ENCODE measurements at places on chromosomes 3 and 15.

GRCh38 chr3:102017784-102018183 lies 168.5 kb downstream of the NFKBIZ start:
- DNase-seq: no peak

DNA sequence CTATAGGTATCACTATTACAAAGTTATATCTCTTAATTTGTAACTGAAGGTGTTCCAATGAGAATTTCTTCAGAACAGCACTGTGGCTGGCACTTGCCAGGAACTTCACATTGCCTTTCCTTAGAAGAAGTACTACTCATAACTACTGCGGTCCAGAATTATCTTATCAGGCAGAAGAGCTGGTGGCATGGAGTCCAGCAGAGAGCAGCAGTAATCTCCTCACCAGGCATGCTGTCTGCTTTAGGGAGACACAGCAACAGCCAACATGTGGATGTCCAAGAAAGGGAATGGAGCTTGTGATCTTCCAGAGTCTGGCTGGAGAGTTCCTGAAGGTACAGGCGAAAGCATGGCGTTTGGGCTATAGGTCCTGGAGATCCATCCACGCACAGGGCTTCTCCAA lies 919.7 kb upstream of the NR2F2 start:
- no peak for DNase-seq

- DNase-seq: no peak
Measured at GRCh38 chr3:160126051-160126450, 99.2 kb upstream of the C3orf80 start.

- DNase-seq: no peak
Measured at GRCh38 chr3:109570408-109570807, 233.1 kb upstream of the DPPA4 start.

- no peak for DNase-seq
Measured at GRCh38 chr3:134419214-134419959, 45.1 kb upstream of the AMOTL2 start.

- no peak for DNase-seq
Measured at GRCh38 chr3:195160257-195160898, 110.6 kb downstream of the XXYLT1 start.

DNA sequence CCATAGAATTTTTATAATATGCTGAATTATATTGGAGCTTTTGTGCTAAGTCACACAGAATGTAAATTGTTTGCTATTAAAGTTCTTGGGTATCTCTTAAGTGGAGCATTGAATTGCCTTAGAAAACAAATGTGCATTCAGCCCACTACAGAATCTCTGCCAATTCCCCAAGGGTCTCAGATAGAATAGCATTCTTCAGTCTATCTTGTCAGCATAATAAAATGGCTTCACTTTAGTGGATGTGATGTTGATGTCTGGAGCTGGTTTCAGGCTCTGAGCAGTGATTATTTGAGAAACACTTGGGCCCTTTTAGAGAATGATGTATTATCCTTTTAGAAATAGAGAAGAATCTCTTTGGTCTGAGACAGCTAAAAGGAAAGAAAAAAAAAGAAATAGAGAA lies 45.2 kb downstream of the LRCH3 start:
- DNase-seq: no peak

- DNase-seq: no peak
Measured at GRCh38 chr15:41423979-41424659, 7.2 kb downstream of the RTF1 start.

DNA sequence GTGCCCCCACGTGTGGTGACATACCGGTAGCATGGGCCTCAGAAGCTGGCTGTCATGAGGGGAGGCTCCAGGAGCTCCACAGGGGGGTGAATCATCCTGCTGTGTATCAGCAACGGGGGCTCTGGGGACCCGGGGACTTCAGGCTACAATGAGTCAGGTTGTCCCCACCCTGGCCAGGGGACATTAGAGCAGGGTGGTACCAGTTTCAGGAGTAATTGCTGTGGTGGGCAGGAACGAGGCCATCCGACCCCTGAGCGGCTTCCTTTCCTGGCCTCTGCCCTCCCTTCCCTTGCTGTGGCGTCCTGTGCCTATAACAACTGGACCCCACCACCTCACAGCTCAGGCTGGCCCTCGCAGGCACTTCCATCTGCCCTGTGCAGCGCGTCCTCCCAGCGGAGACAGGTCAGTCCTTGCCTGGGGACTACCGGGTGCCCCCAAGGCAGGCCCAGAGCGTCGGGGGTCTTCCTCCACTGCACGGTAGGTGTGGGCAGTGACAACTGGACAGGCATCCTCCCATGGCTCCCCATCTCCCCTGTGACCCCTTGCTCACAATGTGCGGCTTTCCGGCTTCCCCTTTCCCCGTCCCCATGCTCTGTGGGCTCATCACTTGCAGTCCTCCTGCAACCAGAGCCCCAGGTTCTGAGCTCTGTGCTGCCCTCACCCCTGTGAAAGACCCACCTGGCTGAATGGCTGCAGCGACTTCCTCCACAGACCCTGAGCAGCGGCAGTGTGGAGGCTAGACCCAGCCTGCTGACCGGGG lies 57.0 kb downstream of the KLF15 start:
- DNase-seq: no peak

DNA sequence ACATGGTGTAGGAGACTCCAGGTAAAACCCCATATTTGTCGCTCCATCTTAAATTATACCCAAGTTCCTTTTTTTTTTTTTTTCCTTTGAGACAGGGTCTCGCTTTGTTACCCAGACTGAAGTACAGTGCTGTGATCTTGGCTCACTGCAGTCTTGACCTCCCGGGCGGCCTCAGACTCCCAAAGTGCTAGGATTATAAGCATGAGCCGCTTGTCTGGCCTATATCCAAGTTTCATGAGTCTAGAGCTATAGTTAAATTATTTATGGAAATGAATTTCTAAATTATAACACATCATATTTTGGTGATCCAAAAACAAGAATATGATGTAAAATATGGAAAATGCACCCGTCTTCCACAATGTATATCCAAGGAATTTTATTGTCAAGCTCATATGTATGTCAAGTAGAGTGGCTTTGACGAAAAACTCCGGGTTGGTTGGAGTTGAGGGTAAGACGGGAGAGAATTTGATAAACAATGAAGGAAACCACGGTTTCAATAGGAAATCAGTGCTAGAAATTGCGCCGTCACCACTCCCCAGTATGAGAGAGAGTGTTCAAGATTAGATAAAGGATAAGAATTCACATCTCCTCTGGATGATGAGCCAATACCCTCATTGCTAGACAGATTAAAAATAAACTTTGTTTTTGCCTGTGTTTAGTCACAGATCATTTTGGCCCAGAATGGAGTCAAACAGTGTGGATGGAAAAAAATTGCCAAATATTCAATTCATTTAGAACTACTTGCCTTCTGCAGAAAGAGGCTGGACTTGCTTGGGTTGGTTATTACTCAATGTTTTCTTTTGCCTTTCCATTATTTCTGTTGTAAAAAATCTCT lies 209.2 kb upstream of the NR2F2 start:
- DNase-seq: no peak

DNA sequence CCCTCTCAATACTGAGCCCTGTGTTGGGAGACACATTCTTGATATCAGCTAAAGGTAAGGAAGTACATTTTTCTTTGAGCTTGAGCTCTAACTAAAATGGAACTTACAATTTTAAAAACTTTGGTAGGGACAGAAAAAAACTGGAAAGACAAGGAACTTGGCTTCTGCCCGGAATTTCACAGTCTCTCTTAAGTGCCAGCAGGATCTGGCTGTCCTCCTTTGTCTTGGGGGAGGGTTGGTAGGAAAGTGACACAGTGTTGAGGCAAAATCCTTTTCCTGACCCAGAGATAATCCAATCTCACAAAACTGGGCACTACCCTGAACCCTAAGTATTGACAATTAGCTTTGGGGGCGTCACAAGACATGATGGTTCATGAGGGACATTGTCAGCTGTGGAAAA lies 45.3 kb downstream of the ZPLD1 start:
- no peak for DNase-seq

DNA sequence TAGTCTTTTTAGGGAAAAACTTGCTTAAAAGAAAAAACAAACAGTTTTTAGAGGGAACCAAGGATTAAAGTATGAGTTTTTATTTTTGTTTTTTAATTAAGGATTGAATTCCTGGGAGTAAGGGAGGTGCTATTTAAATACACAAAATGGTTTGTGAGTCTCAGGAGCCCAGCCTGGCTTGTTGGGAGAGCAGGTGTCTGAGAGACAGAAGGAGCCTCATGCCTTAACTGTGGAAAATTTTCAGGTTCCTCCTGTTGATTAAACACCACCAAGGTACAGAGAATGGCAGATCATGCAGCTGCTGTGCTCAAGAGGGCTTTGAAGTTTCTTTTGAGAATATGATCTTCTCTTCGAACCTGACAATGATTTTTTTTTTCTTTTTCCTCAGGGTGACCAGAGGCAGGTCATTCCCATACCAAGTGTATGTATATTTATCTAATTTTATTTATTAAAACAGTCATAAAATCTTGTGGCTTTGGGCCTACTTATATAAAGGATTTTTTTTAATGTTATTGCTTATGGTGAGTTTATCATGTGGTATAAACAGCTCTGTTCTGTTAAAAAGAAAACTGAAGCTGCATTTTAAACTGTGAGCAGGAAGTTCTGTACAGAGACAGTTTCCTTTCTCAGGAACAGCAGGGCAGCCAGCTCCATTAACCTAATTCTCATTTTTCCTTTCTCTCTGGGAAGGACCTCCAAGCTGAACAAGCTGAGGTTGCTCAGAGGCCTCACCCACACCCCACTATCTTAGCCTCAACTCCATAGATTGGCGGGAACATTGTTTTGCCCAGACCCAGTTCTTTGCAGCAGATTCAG lies 33.7 kb upstream of the VILL start:
- DNase-seq: no peak

- no peak for DNase-seq
Measured at GRCh38 chr15:96230526-96231181, 99.8 kb upstream of the NR2F2 start.

DNA sequence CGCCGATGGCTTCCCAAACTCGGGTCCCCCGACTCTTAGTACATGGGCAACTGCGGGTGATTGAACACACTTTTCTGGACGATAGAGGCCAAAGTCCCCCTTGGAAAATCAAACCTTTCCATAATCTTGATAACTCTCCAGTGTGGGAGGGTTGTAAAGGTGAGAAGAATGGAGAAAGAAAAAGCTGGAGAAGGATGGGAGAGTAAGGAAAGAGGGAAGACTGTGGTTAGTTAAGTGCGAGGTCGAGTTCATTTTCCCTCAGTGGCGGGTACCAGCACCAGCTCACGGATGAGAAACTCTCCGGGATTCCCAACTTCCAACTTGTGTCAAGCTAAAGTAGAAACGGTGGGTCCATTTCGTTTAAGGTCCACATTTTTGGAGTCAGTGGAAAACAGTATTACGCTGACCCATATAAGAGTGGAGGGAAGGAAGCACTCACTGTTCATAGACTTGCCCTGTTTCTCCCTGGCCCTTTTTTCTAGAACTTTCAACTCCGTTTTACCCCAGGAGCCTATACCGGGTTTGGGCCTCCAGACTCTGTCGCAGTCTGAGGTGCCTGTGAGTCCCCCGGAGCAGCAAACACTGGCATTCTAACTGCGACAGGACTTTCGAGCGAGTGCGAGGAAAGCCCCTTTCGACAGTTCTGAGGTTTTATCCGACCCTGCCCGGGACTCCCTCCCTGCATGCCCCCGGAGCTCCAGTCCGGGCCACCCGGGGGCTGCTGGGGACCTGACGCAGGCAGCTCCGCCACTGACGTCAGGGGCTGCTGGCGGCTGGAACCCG lies 14.8 kb downstream of the ZIC1 start:
- DNase-seq: no peak

- no peak for DNase-seq
Measured at GRCh38 chr3:171791692-171792076, 18.6 kb downstream of the PLD1 start.

- DNase-seq: peak; percentile 59
Measured at GRCh38 chr15:40279437-40280141, 3.3 kb downstream of the ANKRD63 start.

DNA sequence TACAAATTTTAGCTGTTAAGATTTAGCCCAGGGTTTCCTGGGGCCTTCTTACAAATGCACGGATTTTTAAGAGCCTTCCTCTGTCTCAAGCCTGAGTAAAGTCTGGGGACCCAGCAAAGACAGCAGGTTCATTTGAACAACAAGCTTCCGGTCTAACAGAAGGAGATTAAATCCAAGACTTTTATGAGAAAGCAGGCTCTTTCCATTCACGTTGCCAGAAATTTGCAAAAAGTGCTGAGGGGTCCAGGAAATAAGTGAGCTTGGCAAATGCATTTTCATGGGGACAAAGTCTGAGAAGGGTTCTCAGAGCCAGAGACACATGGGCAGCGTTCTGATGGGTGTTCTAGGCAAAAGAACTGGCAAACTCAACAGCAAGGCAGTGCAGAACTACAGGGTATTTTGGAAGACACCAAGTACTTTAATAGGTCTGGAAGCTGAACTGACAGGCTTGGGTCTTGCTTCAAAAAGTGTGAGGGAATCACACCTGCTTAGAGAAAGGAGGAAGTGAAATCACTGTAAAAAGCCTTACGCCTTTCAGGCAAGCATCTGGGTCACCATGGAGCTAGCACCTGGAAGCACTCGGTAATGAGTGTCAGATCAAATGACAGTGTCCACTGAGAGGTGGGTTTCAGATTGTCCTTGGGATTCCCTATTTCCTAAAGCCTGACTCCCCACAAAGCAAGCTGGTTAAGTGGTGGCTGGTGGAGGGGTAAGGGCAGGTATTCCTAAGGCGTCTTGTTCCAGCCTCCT lies 115.8 kb upstream of the ARHGEF3 start:
- no peak for DNase-seq

DNA sequence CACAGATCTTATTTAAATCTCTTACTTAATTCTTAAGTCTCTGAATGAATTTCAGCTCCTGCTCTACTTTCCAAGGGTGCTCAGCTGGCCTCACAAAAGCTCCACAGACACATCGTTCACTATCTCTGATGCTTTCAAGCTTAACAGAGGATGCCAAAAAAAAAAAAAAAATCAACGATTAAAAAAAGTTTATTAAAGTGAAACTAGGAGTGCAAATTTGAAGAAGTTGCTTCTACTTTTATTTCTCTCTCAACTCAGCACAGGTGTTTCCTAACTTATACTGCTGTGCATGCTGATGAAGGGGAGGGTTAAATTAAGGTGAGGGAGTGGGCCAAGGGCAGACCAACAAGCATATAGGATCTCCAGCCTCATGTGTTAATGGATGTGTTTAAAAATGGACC lies 157.2 kb downstream of the TIGIT start:
- no peak for DNase-seq

GRCh38 chr15:58951388-58952007 lies 18.0 kb upstream of the SLTM start:
- DNase-seq: no peak

- no peak for DNase-seq
Measured at GRCh38 chr15:43165801-43166325, 19.3 kb upstream of the CCNDBP1 start.

- DNase-seq: no peak
Measured at GRCh38 chr3:155007729-155008128, 72.4 kb upstream of the MME start.

GRCh38 chr3:102106416-102107097 lies 257.2 kb downstream of the NFKBIZ start:
- no peak for DNase-seq

DNA sequence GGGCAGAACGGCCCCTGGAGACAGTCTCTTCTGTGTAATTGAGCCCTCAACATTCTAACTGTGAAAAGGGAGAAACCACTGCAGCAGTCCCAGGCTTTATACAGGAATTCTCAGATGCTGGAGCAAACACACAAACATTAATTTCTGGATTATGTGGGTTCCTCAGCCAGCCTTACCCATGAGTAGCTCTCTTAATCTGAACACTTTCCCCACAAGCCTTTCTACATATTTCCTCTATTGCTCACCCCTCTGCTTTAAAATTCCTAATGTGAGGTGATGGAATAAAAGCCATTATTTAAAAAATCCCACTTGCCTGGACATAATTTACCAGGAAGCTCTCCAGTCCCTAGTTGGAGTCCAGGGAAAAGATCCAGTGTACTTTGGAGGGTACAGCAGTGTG lies 139.0 kb downstream of the CTNNB1 start:
- DNase-seq: no peak

GRCh38 chr15:93300796-93301195 lies 211.8 kb upstream of the RGMA start:
- DNase-seq: no peak

All from stimulated activated CD4-positive, alpha-beta T cell treated with anti-CD3 and anti-CD28 coated beads, Interleukin-4, amount 100 ng/mL, for 48 hours (primary cell).